ENCODE measurements at places on chromosomes 1 and 21. TPM values are rescaled to one million over a fixed set of nuclear protein-coding genes. Genes with fewer than 3 reads are reported as not detected.

DNA sequence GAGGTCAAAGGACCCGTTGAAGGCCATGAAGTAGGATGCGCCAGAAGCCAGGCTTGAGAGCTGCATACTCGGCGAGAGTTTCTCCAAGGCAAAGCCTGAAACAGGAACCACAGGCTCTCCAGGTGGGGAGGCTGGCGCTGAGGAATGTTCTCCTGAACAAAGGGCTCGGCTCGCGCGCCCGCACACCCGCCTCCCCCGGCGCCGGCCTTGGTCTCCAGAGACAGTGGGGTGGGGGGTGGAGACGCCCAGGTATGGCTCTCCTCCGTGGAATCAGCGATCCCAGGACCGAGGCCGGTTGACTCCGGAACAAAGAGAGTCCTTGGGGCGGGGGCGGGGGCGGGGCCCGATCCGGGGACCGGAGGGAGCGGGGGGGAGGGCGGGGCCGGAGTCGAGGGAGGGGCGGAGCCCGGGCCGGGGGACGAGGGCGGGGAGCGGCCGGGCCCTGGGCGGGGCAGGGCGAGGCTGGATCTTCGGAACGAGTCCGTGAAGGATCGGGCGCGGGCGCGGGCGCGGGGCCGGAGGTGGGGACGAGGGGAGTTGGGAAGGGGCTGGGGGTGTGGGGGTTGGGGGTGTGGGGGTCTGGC lies 85.0 kb downstream of the NKAIN1 start:
- no peaks in the 10 kb centered on the region for H3K27me3 ChIP-seq
- H3K4me3 ChIP-seq: peak overlapping the region; percentile 89
- no peaks in the 10 kb centered on the region for H3K36me3 ChIP-seq
- peaks cover 15% of the 10 kb centered on the region for H3K4me1 ChIP-seq
- peak overlapping the region; percentile 83 for H3K27ac ChIP-seq

- no peak for DNase-seq
- H3K4me3 ChIP-seq: no peak overlapping the region
- H3K36me3 ChIP-seq: peaks cover 3% of the 10 kb centered on the region
Observed at GRCh38 chr1:51284487-51284954, 45.8 kb downstream of the TTC39A start.

DNA sequence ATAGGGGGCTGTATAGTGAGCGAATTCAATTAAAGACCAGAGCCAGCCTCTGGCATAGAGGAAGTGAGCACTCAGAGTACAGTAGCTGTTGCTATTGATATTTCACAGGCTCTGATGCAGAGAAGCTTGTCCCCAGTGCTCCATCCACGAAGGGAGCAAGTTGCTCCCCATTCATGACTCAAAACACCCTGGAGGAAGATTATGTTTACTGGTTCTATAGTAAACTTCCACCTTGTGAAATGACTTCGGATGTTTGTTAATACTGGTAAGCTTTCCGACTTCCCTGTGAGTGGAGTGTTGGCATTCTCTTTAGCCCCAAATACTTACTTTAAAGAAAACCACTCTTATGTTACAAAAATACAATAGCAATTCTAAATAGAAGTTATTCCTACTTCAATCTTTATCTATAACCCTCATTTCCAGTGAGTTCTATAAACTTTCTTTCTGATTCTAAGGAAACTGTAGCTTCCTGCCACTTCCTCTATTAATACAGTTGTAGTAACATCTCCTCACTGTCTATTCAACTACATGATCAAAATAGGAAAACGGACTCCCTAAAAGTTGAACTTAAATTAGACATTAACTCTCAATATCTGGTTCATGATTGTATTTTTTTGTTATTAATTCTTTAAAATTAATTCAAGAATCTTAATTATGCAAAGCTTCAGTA lies 46.4 kb downstream of the ZNF281 start:
- no peaks in the 10 kb centered on the region for H3K27me3 ChIP-seq
- H3K4me1 ChIP-seq: no peaks in the 10 kb centered on the region
- no peak overlapping the region for H3K27ac ChIP-seq
- no peak for DNase-seq
- H3K4me3 ChIP-seq: no peak overlapping the region
- no peaks in the 10 kb centered on the region for H3K36me3 ChIP-seq

GRCh38 chr1:7476402-7476801 lies 294.7 kb upstream of the VAMP3 start:
- H3K4me1 ChIP-seq: peaks cover 41% of the 10 kb centered on the region
- no peaks in the 10 kb centered on the region for H3K36me3 ChIP-seq
- H3K27ac ChIP-seq: no peak overlapping the region
- H3K27me3 ChIP-seq: no peaks in the 10 kb centered on the region
- H3K4me3 ChIP-seq: no peak overlapping the region
- no peak for DNase-seq

GRCh38 chr1:10252508-10252907 lies 42.1 kb downstream of the KIF1B start:
- peak overlapping the region; percentile 11 for H3K27ac ChIP-seq
- H3K36me3 ChIP-seq: peaks cover 4% of the 10 kb centered on the region

GRCh38 chr1:240099329-240099728 lies 7.6 kb downstream of the FMN2 start:
- H3K27me3 ChIP-seq: no peaks in the 10 kb centered on the region
- H3K4me1 ChIP-seq: no peaks in the 10 kb centered on the region
- no peaks in the 10 kb centered on the region for H3K36me3 ChIP-seq
- no peak for DNase-seq
- H3K4me3 ChIP-seq: no peak overlapping the region

GRCh38 chr1:188719735-188720134 lies 1757.9 kb downstream of the BRINP3 start:
- H3K27ac ChIP-seq: no peak overlapping the region
- no peaks in the 10 kb centered on the region for H3K27me3 ChIP-seq
- H3K36me3 ChIP-seq: no peaks in the 10 kb centered on the region
- no peak overlapping the region for H3K4me3 ChIP-seq
- no peaks in the 10 kb centered on the region for H3K4me1 ChIP-seq

DNA sequence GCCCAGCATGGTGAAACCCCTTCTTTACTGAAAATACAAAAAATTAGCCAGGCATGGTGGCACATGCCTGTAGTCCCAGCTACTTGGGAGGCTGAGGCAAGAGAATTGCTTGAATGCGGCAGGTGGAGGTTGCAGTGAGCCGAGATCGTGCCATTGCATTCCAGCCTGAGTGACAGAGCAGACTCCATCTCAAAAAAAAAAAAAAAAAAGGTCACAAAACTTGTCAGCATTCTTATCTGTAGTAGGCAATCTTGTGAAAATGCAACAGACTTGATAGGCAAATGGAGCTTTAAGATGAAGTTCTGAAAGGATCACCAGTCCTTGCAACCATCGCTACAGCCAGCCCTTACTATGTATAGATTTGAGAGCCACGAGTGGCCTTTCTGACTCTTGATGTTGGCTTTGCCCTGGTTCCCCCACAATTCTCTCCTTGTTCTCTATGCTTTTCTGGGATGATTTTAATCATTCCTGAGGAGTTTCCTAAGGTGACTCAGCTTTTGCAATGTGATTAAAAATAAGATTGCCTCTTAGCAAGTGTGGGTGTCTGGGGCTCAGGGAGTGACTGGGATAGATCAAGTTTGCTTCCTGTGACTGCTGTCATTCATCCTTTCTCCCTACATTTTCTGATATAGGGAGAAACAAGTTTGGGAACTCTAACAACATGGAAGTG lies 7.1 kb upstream of the MAP1LC3C start:
- H3K4me3 ChIP-seq: no peak overlapping the region
- DNase-seq: no peak
- no peaks in the 10 kb centered on the region for H3K27me3 ChIP-seq
- no peaks in the 10 kb centered on the region for H3K4me1 ChIP-seq
- H3K27ac ChIP-seq: no peak overlapping the region

GRCh38 chr1:110520827-110521226 lies 1.9 kb upstream of the KCNA10 start:
- no peak overlapping the region for H3K4me3 ChIP-seq
- peaks cover 8% of the 10 kb centered on the region for H3K4me1 ChIP-seq
- no peaks in the 10 kb centered on the region for H3K27me3 ChIP-seq
- H3K27ac ChIP-seq: no peak overlapping the region

GRCh38 chr1:32521165-32521564 lies 18.1 kb upstream of the ZBTB8A start:
- no peaks in the 10 kb centered on the region for H3K36me3 ChIP-seq
- H3K4me3 ChIP-seq: no peak overlapping the region
- no peak overlapping the region for H3K27ac ChIP-seq
- no peaks in the 10 kb centered on the region for H3K27me3 ChIP-seq
- DNase-seq: no peak

GRCh38 chr1:63718541-63718970 lies 55.3 kb upstream of the ROR1 start:
- no peak overlapping the region for H3K4me3 ChIP-seq
- no peaks in the 10 kb centered on the region for H3K36me3 ChIP-seq
- no peaks in the 10 kb centered on the region for H3K4me1 ChIP-seq

DNA sequence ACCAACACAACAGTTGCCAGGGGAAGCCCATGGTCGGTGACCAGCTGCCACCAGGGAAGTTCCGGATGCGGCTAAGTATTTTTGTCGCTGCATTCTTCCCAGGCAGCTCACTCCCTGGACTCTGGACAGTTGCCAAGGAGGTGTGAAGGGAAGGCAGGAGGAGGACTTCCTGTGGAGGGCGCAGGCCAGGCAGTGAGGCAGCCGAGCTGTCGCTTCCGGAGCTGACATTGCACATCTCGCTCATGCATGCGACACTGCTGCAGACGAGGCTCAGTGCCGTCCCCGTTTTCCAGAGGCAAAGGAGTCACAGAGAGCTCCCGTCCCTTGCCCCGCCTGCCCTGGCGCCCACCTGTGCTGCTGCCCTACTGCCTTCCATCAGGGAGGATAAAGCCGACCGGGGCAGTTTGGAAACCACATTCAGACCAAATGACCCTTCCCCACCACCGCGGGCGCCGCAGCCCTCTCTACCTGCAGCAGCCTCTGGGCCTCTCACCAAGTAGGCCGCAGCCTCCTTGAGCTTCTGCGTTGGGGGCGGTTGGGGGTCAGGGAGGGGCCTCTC lies 81.4 kb downstream of the NENF start:
- no peaks in the 10 kb centered on the region for H3K27me3 ChIP-seq
- H3K4me1 ChIP-seq: peaks cover 38% of the 10 kb centered on the region
- peak overlapping the region; percentile 38 for H3K4me3 ChIP-seq
- DNase-seq: no peak
- no peaks in the 10 kb centered on the region for H3K36me3 ChIP-seq
- no peak overlapping the region for H3K27ac ChIP-seq

DNA sequence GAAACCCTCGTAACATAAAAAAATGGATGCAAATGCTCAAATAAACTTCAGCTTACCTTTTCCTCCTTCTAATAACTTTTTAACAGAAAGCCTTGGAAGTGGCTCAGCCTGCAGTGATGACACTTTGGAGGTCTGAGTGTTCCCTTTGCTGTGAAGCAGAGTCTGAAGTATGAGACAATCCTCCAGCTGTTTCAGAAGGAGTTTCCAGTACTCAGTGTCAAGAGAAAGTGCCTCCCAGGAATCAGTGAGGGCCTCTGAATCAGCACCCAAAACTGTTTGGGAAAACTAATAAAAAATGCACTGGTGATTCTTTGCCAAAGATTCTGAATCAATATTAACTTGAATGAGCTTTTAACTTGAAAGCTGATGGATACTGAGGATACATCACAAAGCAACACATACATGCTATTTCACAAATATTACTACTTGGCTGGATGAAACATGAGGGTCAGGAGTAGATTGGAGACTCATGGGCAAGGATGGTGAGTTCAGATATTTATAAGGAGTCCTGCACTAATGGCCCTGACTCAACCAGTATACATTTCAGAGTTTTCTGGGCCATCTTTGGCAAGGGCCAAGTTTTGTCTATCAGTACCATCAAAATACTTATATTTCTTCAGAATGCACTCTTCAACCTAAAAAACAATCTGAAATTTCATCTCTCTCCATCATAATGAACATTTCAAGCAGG lies 77.0 kb downstream of the IARS2 start:
- no peaks in the 10 kb centered on the region for H3K27me3 ChIP-seq
- no peak overlapping the region for H3K4me3 ChIP-seq
- no peak overlapping the region for H3K27ac ChIP-seq
- peaks cover 65% of the 10 kb centered on the region for H3K36me3 ChIP-seq
- DNase-seq: no peak
- H3K4me1 ChIP-seq: no peaks in the 10 kb centered on the region

GRCh38 chr21:28776251-28776650 lies 216.4 kb downstream of the LTN1 start:
- no peak overlapping the region for H3K4me3 ChIP-seq
- H3K27me3 ChIP-seq: no peaks in the 10 kb centered on the region
- no peak for DNase-seq

- DNase-seq: no peak
- H3K4me3 ChIP-seq: no peak overlapping the region
- no peaks in the 10 kb centered on the region for H3K36me3 ChIP-seq
- no peak overlapping the region for H3K27ac ChIP-seq
- no peaks in the 10 kb centered on the region for H3K4me1 ChIP-seq
Observed at GRCh38 chr1:38071312-38072256, 25.0 kb upstream of the POU3F1 start.

DNA sequence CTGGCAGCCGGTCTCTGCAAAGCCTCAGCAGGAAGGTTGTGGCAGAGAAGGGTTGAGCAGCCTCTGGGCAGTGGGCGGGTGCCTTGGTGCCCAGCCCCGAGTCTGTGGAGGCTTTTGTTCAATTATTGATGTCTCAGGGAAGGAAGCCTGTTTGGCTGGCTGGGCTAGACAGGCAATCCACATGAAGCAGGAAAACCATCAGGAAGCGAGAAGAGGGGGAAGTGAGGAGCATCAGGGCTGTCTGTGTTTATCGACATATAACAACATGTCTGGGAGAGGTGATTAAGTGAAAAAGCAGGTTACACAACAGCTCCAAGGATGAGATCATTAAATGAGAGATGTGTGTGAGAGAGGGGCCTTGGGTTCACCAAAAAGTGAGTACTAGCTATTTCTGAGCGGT lies 105.4 kb downstream of the UBE2U start:
- no peak overlapping the region for H3K27ac ChIP-seq
- DNase-seq: no peak
- H3K27me3 ChIP-seq: no peaks in the 10 kb centered on the region
- H3K4me1 ChIP-seq: no peaks in the 10 kb centered on the region

TSACC gene
- not detected for total RNA-seq

G0S2 gene
- total RNA-seq: 4.9 TPM

PRPF38A gene
- 13.2 TPM for total RNA-seq

NTNG1 gene
- 0.78 TPM for total RNA-seq

PRR9 gene
- total RNA-seq: 1.2 TPM

PLA2G2A gene
- total RNA-seq: 228 TPM

PTPRC gene
- 7.0 TPM for total RNA-seq

Measured in esophagus muscularis mucosa (tissue), 4 donors.